Fibroblast of skin of right quadriceps (primary cell): ENCODE measurements at places on chromosomes 13 and 19.

- DNase-seq: peak; percentile 77
Observed at GRCh38 chr13:74930402-74931165, 551.4 kb downstream of the TBC1D4 start.

GRCh38 chr13:35621989-35622388 is 145.5 kb upstream of the MAB21L1 start:
- peak; percentile 11 for DNase-seq

GRCh38 chr13:60229708-60230272 is 66.1 kb upstream of the DIAPH3 start:
- DNase-seq: peak; percentile 37

DNA sequence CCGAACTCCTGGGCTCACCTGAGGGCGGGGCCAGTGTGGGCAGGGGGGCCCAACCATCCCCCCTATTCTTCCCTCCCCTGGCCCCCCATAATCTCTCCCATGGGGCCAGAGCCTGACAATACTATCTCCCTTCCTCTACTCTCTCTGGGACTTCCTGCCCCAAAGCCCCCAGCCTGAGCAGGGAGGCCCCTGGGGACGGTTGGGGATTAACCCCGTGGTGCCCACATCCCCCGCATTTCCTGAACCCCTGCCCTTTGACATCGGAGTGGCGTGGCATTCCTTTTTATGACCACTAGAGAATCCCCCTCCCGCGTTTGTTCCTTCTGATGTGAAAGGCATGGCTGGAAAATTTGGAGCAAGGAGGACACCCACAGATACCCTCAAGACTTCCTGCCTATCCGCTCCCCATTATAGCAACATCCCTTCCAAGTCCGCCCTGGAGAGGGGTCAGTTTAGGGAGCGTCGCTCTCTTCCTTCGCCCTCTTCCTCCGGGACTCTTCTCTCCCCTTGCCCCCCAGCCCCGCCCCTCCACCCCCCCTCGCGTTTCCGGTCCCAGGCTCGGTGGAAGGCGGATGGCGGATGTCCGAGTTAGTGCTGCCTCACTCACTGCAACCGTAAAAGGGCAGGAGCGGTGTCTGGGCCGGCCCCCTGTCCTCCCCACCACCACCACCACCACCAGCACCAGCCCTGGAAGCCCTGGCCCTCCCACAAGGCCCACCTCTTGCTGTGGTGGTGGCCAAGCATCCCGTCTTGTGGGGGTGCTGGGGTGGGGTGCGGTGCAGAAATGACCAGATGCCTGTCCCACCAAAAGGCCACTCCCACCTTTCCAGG is 1.8 kb downstream of the VASP start:
- peak; percentile 72 for DNase-seq

DNA sequence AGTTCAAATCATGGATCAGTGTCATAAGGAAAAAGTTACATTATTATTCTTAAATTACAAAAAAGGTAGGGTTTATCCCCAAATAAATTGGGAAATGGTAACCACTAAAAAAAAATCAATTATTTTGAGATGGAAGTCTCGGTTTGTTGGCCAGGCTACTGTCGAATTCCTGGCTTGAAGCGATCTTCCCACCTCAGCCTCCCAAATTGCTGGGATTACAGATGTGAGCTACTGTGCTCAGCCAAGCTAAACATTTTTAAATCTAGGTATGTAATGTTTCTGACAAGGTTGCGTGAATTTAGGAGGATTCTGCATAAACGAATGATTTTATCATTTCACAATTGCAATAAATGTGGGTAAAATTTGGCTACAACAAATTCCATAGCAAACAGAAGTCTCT is 2.0 kb downstream of the NAA16 start:
- no peak for DNase-seq

- no peak for DNase-seq
Observed at GRCh38 chr13:26962671-26963070, 202.1 kb upstream of the GPR12 start.

DNA sequence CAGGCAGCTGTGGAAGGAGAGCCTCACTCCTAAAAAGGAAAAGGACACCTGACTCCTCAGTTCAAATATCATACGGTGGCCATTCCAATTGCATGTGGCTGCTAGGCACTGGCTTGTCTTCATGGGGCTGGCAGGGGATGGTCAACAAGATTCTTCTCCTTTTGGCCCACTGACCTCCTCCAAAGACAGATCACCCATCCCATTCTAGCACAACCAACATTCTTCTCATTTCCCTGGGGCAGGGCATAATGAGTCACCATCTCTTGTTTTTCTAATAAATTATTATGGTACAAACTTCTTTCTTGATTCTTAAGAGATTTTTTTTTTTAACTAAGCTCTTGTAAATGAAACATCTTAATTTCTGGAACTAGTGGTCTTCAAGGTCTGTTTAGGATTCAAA is 136.7 kb upstream of the NBEA start:
- no peak for DNase-seq

GRCh38 chr19:3163230-3163886 is 15.2 kb upstream of the S1PR4 start:
- peak; percentile 53 for DNase-seq

DNA sequence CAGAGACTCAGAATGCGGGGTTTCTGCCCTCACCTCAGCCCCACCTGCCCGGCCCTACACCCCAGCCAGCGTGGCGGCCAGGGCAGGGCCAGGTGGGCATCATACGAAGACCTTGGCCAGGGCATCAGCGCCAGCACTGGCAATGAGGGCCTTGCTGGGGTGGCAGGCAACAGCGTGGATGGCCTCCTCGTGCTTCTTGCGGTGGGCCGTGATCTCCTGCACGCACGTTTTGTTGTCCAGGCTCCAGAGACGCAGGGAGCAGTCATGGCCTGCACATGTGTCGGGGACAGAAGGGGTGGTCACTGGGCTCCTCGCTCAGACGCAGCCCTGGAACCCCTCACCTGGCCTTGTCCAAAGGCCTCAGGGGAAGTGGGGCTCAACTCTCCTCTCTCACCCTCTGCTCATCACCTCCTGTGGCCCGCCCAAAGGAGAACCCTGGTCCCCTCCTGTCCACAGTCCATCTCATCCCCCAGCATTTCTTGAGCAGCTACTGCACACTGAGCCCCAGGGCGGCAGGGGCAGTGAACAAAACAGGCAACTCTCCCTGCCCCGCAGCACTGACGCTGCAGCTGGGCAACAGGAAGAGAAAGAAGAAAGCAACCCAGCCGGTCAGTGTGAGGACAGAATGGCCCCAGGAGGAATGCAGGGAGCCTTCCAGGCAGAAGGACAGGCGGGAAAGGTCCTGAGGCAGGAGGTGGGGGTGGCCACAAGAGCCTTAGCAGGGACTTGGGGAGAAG is 3.8 kb upstream of the PRKD2 start:
- DNase-seq: no peak

DNA sequence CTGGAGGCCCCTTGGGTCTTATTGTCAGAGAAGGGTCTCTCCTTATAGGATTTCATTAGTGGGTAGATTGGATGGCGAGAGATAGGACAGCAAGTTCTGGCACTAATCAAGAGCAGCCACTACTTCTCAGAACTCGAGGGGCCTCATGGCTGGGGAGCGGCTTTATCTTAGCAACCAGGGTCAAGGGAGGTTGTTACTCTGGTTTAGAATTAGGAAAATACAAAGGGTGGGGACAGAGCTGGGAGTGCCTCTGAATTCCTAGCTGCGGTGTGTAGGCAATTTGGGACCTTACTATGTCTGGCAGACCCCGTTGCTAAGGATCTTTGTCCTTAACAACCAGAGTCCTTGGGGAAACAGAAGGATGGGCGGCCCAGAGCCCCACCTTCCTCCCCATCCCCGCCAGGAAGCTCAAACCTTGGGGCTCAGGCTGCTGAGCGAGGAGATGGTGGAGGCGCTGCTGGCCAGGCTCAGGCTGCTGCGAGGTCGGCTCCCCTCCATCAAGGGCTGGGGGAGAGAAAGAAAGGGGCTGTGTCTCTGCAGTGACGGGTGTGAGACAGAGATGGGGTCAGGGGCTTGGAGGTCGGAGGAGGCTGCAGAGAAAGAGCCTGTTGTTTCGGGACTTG is 1.2 kb downstream of the PLEKHA4 start:
- DNase-seq: no peak

DNA sequence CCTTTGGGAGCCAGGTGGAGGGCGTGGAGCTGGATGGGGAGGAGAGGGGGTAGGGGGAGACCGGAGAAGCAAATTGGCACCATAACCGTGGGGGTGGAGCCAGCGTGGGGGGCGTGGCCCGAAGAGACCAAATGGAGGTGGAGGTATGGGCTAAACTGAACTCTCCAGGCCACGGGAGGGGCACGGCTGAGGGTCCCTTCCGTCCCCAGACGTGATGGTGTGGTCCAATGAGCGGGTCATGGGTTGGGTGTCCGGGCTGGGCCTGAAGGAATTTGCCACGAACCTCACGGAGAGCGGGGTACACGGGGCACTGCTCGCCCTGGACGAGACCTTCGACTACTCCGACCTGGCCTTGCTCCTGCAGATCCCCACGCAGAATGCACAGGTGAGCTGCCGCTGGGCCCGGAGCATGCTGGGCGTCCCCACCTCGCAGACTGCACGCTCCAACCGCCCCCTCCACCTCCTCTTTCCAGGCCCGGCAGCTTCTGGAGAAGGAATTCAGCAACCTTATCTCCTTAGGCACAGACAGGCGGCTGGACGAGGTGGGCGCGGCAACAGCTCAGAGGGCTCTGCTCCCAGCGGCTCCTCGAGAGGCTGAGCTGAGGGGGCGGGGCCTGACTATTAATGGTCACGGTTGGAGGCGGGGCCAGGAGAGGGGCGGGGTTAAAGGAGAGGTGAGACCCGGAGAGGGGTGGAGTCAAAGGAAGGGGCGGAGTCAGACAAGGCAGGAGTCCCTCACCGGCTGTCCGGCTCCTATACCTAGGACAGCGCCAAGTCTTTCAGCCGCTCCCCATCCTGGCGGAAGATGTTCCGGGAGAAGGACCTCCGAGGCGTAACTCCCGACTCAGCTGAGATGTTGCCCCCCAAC is 6.2 kb downstream of the HRC start:
- peak; percentile 94 for DNase-seq

GRCh38 chr13:50594276-50595051 is 249.0 kb downstream of the DLEU7 start:
- DNase-seq: no peak

DNA sequence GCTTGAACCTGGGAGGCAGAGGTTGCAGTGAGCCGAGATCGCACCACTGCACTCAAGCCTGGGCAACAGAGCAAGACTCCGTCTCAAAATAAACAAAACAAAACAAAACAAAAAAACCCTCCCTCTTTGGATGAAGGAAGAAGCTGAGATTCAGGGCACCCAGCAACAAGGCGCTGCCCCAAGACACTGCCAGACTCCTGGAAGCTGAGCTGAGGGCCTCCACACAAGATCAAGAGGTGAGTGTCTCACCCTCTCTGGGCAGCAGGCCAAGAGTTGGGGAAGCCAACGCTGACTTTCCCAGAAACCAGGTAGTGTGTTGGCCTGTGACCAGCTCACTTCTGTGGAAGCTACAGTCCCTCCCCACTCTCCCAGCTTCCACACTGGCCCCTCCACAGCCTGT is 3.7 kb upstream of the TYROBP start:
- DNase-seq: no peak

GRCh38 chr13:35957241-35957731 is 173.9 kb downstream of the DCLK1 start:
- peak; percentile 14 for DNase-seq

DNA sequence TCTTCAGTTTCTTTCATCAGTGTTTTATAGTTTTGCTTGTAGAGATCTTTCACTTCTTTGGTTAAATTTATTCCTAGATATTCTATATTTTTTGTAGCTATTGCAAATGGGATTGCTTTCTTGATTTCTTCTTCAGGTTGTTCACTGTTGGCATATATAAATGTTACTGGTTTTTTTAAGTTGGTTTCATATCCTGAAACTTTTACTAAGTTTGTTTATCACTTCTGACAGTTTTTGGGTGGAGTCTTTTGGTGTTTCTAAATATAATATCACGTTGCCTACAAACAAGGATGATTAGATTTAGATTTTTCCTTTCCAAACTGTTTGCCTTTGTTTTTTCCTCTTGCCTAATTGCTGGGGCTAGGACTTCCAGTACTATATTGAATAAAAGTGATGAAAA is 109.7 kb downstream of the PAN3 start:
- no peak for DNase-seq

GRCh38 chr13:75319254-75319653 is 162.7 kb downstream of the TBC1D4 start:
- no peak for DNase-seq

GRCh38 chr19:48560095-48560530 is 8.1 kb downstream of the SULT2B1 start:
- DNase-seq: no peak

DNA sequence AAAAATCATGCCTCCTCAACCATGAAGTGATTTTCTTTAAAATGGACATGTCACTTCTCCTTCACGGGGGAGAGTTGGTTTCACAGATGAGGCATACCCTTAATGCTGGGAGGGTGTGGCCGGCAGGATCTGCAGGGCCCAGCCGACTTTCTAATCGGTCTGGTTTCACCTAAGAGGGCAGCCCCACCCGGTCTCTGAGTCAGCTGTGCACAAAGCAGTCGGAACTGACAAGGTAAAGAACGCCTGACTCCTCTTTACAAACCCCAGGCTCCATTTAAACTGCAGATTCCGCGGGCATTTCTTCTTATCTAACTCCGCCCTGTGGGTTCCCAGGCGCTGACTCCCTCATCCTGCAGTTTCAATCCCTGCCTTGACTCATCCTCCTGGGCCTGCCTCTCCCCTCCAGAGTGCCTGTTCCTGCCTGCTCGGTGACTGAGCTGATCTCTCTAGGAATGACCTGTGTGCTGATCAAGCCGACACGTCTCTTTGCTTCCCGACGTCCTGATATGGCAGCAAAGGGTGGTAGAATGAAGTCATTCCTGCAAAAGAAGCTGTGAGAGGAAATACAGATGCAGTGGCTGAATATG is 63.4 kb downstream of the EFNB2 start:
- peak; percentile 88 for DNase-seq

DNA sequence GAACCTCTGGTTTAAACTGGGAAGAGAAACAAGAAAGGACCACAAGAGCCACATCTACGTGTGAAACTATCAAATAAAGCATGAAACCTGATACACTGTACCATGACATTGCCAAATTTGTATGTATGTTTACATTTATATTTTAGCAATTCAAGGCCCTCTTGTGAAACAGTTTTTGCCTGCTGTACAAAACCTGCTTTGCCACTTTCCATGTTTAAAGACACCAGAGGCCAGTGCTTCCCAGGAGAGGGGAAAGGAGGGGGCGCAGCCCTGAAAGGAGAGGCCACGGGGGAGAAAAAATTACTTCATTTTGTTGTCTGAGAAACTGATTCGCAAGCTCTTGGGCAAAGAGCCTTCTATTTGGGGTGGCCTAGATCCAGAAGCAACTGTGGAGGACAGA is 124.8 kb downstream of the DCLK1 start:
- DNase-seq: no peak

DNA sequence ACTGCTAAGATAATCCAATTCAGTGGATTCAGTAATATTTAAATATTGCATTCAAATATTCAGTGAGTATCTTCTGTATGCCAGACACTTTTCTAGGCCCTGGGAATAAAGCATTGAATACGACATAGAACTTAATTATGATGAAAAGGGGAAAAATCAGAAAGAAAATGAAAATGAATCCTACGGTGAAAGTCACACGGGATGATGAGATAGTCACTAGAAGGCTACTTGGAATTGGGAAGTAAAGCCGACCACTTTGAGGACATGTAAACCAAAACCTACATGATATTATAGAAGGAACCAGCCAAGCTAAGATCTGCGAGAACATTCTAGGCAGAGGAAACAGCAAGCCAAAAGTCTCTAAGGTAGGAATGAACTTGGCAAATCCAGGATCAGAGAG is 10.1 kb downstream of the DPY19L3 start:
- no peak for DNase-seq

GRCh38 chr19:1680976-1681375 is 28.6 kb upstream of the TCF3 start:
- no peak for DNase-seq

GRCh38 chr19:34066007-34066643 is 106.2 kb upstream of the LSM14A start:
- DNase-seq: no peak
